ENCODE measurements at places on chromosomes 13 and 19. TPM values are rescaled to one million over a fixed set of nuclear protein-coding genes. Genes with fewer than 3 reads are reported as not detected.

GRCh38 chr13:78323848-78324247 lies 279.5 kb downstream of the POU4F1 start:
- no peak for DNase-seq
- H3K4me3 ChIP-seq: no peak overlapping the region
- no peaks in the 10 kb centered on the region for H3K27me3 ChIP-seq
- no peaks in the 10 kb centered on the region for H3K36me3 ChIP-seq

- peaks cover 31% of the 10 kb centered on the region for H3K4me1 ChIP-seq
- H3K27ac ChIP-seq: no peak overlapping the region
- H3K36me3 ChIP-seq: no peaks in the 10 kb centered on the region
- DNase-seq: no peak
- no peak overlapping the region for H3K4me3 ChIP-seq
Observed at GRCh38 chr13:101915331-101915730, 462.9 kb downstream of the ITGBL1 start.

Gene CLC
- not detected for total RNA-seq

DNA sequence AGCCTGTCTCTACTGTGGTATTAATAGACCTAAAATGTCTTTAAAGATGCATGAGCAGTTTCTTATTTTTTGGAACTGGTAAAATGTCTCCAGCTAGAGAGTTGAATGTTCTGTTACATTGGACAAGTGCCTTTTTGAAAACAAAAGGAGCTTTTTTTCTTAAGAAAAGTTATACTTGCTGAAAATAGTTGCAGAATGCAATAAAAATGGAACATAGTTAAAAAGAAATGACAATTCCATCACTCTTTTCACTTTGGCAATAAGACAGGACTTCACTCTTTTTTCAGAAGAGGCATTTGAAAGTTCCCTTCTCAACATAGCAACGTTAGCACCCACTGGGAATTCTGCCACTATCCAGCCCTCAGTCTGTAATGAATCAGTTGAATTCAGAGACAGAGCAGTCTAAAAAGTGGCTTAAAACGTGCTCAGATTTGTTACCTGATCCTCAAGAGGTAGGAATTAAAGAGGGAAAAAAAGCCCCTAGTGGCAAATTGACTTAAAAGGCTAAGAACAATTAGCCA lies 10.1 kb downstream of the RGCC start:
- DNase-seq: no peak
- H3K4me1 ChIP-seq: peaks cover 44% of the 10 kb centered on the region
- H3K27me3 ChIP-seq: peaks cover 3% of the 10 kb centered on the region
- H3K4me3 ChIP-seq: no peak overlapping the region

DNA sequence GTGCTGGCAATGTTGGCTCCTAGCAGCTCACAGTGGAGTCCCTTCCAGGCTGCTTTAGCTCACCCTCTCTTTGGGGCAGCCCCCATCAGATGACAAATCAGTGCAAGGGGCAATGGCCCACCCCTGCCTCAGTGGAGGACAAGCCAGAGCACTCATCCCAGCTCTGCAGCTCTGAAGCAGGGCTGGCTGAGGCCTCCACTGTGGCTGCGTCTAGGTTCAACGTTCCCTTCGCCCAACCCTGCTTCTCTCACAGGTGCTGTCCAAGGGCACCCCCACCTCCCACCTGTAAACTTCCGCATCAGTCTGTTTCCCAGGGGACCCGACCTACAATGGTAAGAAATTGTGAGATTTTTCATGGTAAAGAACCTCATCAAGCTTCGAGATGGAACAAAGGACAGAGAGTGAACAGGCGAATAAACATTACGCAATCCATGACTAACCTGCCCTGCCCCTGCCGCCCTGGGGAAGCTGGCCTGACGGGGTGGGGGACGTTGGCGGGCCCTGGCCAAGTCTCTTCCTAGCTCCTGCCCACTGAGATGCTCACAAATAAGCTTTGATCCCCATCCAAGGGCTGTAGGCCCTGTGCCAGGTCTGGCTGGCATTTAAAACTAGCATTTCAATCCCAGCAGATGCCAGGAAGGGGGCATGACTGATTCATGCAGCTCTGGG lies 40.5 kb downstream of the DZIP1 start:
- H3K36me3 ChIP-seq: no peaks in the 10 kb centered on the region
- H3K27me3 ChIP-seq: no peaks in the 10 kb centered on the region
- no peak for DNase-seq
- H3K27ac ChIP-seq: no peak overlapping the region
- peaks cover 14% of the 10 kb centered on the region for H3K4me1 ChIP-seq

Gene INAFM1
- total RNA-seq: 12.2 TPM

Gene ICAM1
- total RNA-seq: 7.1 TPM

Measured in left ventricle myocardium inferior (tissue), 1 donor.